ENCODE measurements at places on chromosomes 6 and 20.

GRCh38 chr20:2387580-2387979 is 6.9 kb downstream of the TGM6 start:
- no peak for DNase-seq

DNA sequence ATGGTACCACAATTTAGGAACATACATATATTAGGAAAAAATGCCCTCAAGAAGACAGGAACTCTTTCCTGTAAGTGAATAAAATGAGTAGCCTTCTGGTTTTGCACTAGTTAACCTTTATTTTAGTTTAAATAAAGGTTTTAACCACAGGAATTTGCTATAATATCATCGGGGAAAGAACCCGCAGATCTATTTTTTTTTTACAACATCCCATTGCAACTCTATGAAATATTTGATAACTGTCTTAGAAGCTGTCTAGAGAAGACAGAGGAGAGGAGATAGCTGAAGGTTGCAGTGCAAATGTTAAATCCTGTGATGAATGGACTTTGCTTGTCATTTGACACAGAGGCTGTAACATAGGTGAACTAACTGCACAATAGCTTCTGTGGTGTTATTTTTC is 69.5 kb downstream of the TINAG start:
- DNase-seq, result no peak

- DNase-seq, result peak; percentile 39
Measured at GRCh38 chr20:48657426-48658197, 170.2 kb downstream of the PREX1 start.

DNA sequence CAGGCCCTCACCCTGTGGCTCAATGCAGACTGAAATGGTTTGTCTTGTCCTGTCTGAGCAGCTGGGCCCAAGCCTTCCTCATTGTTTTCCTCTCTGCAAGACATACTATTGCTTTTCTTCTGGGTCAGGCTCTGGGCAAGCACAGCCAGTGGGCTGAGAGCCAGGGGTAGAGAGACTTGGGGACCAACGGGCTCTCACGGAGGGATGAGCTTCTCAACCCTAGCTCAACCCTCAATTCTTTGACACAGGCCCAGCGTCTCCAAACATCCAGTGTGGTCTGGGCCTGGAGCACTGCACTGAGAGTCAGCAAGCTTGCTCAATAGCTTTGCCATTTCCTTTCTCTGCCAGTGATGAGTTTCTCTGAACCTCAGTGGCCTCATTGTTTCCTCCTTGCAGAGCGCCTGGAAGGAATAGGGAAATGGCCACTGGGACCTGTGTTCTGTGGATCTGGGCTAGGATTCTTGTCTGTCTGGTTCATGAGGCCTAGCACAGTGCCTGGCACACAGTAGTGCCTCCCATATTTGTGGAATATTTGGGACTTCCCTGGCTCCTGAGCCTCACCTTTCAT is 9.3 kb downstream of the ANGPT4 start:
- DNase-seq, result no peak

GRCh38 chr20:17807651-17808050 is 107.9 kb downstream of the BANF2 start:
- DNase-seq, result no peak

- no peak for DNase-seq
Measured at GRCh38 chr20:17177341-17177740, 49.5 kb upstream of the PCSK2 start.

- DNase-seq, result no peak
Measured at GRCh38 chr6:153081914-153082313, 49.2 kb downstream of the RGS17 start.

All from stimulated activated CD4-positive, alpha-beta T cell treated with anti-CD3 and anti-CD28 coated beads, Interleukin-4, amount 100 ng/mL, for 48 hours (primary cell).